Heart right ventricle (tissue), 16 donors: ENCODE measurements at places on chromosomes 5 and 9.
A peak's percentile ranks its signal among the peaks of the same experiment; 100 is the strongest.

- H3K27me3 ChIP-seq: no peaks in the 10 kb centered on the region
- no peaks in the 10 kb centered on the region for H3K36me3 ChIP-seq
- no peaks in the 10 kb centered on the region for H3K4me1 ChIP-seq
- no peak for DNase-seq
Measured at GRCh38 chr9:80871596-80871995, 817.8 kb downstream of the TLE1 start.

- H3K27me3 ChIP-seq: no peaks in the 10 kb centered on the region
- H3K36me3 ChIP-seq: no peaks in the 10 kb centered on the region
- H3K4me1 ChIP-seq: peaks cover 90% of the 10 kb centered on the region
- H3K27ac ChIP-seq: peak overlapping the region; percentile 81
- no peak for DNase-seq
Measured at GRCh38 chr5:151214614-151215545, 9.0 kb downstream of the CCDC69 start.

- no peaks in the 10 kb centered on the region for H3K27me3 ChIP-seq
- no peaks in the 10 kb centered on the region for H3K36me3 ChIP-seq
- DNase-seq: no peak
Measured at GRCh38 chr5:124824637-124825158, 78.3 kb upstream of the ZNF608 start.

GRCh38 chr9:3138231-3139229 is 294.6 kb upstream of the PUM3 start:
- H3K4me1 ChIP-seq: no peaks in the 10 kb centered on the region
- no peaks in the 10 kb centered on the region for H3K27me3 ChIP-seq
- no peak for DNase-seq
- H3K27ac ChIP-seq: no peak overlapping the region
- no peak overlapping the region for H3K4me3 ChIP-seq

DNA sequence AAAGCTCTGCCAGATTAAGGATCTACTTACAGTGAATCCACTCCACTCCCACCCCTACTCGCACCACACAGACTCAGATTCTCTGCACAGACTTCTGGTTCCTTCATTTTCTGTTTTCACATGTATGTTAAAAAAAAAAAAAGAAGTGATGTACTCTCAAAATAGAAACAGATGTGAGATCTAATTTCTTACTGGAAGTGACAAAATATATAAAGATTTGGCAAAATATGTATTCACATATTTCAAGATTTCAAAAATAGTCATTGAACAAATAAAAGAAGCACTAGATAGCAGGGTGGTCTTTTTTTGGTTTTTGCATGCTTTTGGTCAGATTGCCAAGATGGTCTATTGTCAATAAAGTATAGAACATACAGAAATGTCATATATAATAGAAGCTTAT is 379.2 kb downstream of the TMEM167A start:
- no peak overlapping the region for H3K27ac ChIP-seq
- DNase-seq: no peak
- H3K36me3 ChIP-seq: no peaks in the 10 kb centered on the region

- H3K4me1 ChIP-seq: no peaks in the 10 kb centered on the region
- H3K27me3 ChIP-seq: no peaks in the 10 kb centered on the region
- H3K36me3 ChIP-seq: no peaks in the 10 kb centered on the region
- H3K4me3 ChIP-seq: no peak overlapping the region
Measured at GRCh38 chr5:92468295-92468694, 1085.2 kb upstream of the ARRDC3 start.

- DNase-seq: no peak
- peaks cover 9% of the 10 kb centered on the region for H3K36me3 ChIP-seq
- H3K27ac ChIP-seq: no peak overlapping the region
- H3K4me3 ChIP-seq: no peak overlapping the region
Measured at GRCh38 chr9:126436545-126437267, 110.1 kb downstream of the MVB12B start.
